ENCODE measurements at places on chromosomes 3 and 15.

GRCh38 chr3:185789891-185790830 is 34.7 kb downstream of the IGF2BP2 start:
- no peak for DNase-seq

GRCh38 chr3:185511711-185512110 is 12.9 kb upstream of the TMEM41A start:
- DNase-seq = no peak

DNA sequence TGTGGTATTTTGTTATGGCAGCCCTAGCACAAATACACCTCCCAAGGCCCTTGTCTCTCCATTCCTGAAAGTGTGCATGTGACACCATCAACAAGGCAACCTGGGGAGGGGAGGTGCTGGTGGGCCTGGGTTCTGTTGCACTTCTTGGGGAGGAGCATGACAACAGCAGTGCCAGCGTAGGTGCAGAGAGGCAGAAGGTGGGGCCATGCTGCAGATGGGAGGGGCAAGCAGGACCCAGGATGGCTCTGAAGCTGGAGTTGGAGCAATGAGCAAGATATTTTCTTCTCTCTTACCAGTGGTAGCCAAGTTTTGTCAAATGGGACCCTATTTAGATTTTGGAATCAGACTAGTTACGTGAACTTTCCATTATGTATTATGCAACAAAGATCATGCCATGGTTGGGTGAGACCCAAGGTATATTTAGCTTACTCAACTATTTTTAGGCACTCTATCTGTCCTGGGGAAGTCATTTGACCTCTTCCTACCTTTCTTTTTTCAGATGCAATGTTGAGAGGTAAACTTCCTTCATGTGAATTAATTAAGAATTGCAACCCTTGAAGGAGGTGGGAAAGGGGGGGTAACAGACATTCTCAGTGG is 3.4 kb downstream of the FYCO1 start:
- no peak for DNase-seq

GRCh38 chr3:24494618-24495325 is at the start of gene THRB:
TSS of gene THRB (minus strand) at chr3:24494850.
- no peak for DNase-seq

GRCh38 chr15:99202176-99202552 is 47.2 kb downstream of the TTC23 start:
- DNase-seq = no peak

GRCh38 chr15:80450811-80451321 is 46.7 kb downstream of the ARNT2 start:
- no peak for DNase-seq

GRCh38 chr3:191721390-191721861 is 260.5 kb downstream of the PYDC2 start:
- DNase-seq = no peak

- no peak for DNase-seq
Observed at GRCh38 chr15:67091071-67091979, 25.9 kb downstream of the SMAD3 start.

DNA sequence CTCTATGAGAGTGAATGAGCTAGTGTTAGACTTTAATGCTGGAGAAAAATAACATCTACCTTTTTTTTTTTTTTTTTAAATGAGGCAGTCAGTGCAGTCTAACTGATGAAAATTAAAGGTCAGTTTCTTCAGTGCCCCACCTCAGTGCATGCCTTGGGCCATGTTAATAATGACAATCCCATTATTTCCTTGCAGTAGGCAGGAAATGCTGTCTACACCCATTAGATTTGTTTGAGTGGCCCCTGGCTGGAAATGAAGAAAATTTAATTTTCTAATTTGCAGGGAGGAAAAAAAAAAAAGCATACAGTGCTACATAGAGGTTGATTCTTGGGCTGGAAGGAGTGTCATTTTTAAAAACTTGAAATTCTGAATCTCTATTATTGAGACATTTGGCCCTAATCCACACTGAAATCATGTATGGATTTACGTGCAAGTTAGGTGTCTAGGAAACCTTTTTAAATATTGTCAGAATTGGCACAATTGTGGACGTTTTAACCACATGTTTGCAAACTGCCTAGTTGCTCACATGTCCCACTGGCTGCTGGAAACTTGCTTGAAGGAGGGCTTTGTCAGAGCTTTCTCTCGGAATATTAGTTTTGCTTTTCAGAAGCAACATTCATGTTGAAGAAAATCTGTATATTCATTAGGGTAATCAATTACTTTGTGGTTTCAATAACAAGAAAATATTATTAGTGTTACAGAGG is 18.4 kb downstream of the FNDC3B start:
- DNase-seq = no peak

GRCh38 chr3:58962040-58962651 is 87.7 kb downstream of the CFAP20DC start:
- DNase-seq = no peak

GRCh38 chr3:157043771-157044170 is 116.2 kb downstream of the CCNL1 start:
- DNase-seq = no peak

GRCh38 chr15:71800190-71800589 is 10.2 kb upstream of the NR2E3 start:
- DNase-seq = no peak

DNA sequence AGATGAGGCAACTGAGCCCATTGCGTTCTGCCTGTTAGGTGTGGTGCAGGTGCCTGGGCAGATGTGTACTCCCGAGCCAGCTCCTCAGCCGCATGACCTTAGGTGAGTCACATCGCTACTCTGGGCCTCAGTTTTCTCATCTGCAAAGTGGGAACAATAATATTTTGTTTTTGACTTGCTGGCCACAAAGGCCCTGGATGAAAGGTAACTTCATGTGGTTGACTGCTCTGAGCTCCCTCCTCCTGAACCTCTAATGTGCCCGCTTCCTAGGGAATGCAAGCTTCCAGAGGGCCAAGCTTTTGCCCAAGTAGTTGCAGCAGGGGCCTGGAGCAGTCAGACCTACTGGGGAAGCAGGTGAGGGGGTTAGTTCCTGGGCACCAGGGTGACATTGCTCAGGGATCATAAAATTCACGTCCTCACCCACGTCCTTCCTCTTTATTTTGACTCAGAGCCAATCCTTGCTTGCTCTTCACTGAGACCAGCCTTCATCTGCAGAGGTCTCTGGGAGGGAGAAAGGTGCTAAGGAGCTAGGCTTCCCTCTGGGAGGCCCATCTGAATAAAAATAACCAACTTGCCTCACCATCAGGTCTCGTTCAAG is 149.0 kb upstream of the TLE3 start:
- no peak for DNase-seq

GRCh38 chr3:8371085-8371551 is 130.5 kb upstream of the LMCD1 start:
- no peak for DNase-seq

DNA sequence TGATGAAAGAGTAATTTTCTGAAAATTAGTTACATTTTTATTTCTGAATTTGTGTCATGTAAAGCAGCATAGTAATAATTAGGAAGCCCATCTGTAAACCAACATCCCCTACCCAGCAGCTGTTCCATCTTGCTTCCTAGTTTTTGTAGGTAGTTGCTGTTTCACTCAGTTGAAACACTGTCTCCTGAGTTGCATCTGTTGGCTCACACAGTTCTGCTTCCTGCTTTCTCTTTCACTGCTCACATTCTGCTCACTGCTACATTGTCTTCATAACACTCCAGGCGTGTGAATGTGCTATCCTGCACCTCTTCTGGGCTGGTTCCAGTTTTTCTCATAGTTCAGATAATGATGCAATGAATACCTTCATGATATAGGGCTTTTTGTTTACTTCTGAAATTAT is 123.4 kb downstream of the EPHB1 start:
- DNase-seq = no peak

DNA sequence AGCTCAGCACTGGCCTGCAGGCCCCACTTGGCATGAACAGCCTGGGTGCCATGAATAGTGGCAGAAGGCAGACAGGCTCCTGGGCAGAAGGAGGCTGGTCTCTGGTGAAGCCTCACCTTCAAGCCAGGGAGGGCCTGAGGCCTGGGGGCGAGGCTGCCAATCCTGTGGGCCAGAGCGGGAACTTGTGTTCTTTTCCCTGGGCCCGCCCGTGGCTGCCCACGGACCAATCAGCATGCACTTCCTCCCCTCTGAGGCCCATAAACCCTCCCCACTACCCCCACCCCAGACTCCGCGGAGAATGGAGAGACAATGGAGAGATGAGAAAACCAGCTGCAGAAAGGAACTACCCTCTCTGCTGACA is 283.8 kb upstream of the ROBO1 start:
- DNase-seq = no peak

DNA sequence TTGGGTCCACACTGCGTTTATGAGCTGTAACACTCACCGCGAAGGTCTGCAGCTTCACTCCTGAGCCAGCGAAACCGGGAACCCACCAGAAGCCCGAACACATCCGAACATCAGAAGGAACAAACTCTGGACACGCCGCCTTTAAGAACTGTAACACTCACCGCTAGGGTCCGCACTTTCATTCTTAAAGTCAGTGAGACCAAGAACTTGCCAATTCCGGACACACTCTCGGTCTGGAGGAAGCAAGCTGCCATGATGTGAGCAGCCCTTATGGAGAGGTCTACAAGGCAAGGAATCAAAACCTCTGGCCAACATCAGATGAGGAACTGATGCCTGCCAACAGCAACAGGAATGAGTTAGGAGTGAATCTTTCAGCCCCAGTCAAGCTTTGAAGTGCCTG is 62.9 kb downstream of the SLC28A2 start:
- DNase-seq = no peak

GRCh38 chr15:87144775-87145174 is 1065.1 kb downstream of the AGBL1 start:
- DNase-seq = no peak

DNA sequence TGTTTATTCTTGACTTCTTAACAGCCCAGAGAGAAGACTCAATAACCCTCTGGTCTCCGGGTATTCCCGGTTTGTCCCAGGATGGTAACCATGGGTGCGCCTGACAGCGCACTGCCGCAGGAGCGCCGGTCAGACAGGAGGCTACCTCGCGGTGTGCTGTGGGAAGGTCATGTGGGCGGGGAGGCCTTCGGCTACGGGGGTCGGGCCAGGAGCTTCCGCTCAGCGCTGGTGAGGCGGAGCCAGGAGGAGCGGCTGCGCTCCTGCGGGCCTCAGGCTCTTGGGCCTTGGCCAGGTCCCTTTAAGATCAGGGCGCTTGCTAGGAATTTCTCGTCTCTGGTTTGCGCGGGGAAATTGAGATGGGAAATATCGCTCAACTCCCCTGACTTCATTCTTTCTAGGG is 182.3 kb upstream of the NDN start:
- no peak for DNase-seq

- DNase-seq = no peak
Observed at GRCh38 chr3:144341471-144341870, 369.8 kb downstream of the DIPK2A start.

- no peak for DNase-seq
Observed at GRCh38 chr3:25817107-25817506, 27.2 kb downstream of the OXSM start.

DNA sequence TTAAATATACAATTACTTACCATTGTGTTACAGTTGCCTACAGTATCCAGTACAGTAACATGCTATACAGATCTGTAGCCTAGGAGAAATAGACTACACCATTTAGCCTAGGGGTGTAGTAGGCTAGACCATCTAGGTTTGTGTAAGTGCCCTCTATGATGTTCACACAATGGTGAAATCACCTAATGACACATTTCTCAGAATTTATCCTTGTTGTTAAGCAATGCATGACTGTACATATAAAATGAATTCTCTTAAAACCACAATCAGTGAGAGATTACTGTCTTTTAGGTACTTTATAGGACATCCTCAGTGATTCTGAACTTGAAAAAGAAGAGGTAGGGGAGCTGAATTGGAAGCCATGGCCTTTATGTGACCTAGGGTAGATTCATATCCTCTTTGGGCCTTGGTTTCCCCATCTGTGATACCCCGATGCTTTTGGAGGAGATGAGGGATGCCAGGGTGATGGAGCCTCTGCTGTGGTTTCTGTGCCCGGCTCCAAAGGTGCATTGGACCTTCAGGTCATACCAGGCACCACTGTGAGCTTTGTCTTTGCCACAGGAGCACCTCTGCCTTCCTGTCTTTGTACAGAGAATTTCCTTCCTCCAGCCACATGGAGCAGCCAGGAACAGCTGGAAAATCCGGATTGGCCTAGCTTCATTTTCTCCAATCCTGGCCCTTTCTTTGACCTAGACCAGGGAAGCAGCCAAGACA is 51.9 kb upstream of the FLNB start:
- DNase-seq = no peak

DNA sequence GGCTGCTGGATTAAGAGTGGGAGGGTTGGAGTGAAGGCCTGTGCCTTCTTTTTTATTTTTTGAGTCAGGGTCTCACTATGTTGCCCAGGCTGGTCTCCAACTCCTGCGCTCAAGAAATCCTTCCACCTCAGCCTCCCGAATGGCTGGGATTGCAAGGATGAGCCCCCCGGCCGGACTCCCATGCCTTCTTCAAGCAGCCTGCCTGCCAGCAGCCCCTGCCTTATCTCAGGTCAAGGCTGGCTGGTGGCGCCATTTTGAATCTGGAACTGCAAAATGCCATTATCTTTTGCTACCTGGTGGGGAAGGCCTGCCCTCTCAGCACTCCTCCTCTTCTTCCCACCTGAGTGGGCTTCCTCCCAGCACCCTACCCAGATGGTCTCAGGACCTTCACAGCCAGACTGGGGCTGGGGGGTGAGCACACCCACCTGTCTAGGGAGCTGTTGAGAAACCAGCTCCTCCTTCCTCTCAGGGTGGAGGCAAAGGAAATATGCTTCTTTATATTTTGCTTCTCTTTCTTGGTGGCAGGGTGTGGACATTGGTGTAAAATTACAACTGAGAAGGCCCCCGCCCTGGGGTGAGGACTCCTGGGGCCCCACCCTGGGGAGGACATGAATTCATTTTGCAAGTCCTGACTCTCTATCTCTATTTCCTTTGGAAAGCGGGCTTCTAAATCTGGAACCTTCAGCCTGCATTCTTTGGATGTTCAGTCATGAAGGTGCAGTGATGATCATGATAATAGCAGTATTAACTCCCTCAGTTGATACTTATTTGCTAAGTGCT is 7.7 kb upstream of the FLNB start:
- DNase-seq = no peak

- no peak for DNase-seq
Observed at GRCh38 chr3:118942671-118943070, 92.0 kb downstream of the IGSF11 start.

GRCh38 chr3:66673293-66673692 is 172.5 kb upstream of the LRIG1 start:
- DNase-seq = no peak

DNA sequence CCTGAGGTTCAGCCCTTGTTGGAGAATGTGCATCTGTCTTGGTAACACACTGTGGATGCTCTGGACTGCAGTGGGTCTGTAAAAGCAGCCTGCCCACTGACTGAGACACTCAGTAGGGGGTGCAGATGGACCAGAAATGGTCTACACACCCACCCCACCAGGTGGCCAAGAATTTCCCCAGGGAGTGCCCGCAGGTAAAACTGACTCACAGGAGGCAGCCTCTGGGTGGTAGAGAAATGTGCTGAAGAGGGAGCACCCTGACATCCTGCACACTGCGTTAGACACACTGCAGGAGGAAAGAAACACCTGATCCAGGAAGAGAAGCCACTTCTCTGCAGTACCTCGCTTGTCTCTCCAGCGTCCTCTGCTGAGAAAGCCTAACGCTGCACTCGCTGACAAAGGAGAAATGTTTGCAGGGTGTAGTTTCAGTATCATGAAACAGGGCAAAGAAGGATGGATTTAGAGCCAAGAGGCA is 109.5 kb upstream of the ABHD17C start:
- DNase-seq = no peak

All from NCI-H1930 (cell line).